ENCODE measurements at places on chromosomes 13 and 19.

DNA sequence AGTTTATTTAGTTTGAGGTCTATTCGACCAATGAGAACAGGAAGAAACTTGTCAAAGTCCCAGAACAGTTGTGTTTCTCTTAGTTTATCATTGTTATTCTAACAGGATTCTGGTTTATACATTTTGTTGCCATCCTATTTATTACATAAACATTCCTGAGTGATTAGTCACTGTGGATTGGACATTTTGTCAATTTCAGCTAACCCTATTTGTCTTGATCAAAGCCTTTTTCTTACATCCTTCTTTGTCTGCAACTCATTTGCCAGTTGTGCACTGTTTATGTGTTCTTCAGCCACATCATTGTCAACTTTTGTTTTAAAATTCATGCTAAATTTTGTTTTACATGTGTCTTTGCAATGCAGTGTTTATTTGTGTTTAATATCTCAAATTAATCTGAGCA, 886.0 kb upstream of the SLC10A2 start:
- no peak for DNase-seq

DNA sequence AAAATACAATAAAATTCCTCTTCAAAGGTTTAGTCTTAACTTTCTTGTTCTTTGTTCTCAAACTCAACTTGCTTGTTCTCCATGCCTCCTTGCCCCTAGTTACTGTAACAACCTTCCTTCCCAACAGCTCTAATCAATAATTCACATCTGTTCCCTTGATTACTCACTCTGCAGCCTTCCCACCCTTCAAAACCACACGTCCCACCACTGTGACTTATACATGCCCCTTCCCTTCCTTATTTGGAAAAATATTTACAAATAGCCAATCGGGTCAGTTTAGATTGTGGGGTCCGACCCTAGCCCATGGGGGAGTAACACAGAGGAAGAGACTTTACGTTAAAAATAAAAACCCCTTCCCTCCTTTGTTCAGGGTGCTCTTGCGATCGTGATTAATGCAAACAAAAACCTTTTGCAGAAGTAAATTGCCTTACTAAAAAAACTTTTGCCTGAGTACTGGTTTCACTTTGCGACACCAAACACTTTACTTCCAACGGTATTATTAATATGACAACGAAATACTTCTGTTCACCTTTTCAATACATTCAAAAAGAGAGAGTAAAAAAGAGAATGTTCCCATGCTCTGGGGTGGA, 512 bp upstream of the ZNF93 start:
- no peak for DNase-seq

GRCh38 chr13:36190771-36191170, 23.6 kb downstream of the SOHLH2 start:
- no peak for DNase-seq

GRCh38 chr13:90591927-90592268, 755.6 kb upstream of the MIR17HG start:
- DNase-seq: no peak

- DNase-seq: no peak
Measured at GRCh38 chr13:44903574-44903985, 85.7 kb downstream of the NUFIP1 start.

DNA sequence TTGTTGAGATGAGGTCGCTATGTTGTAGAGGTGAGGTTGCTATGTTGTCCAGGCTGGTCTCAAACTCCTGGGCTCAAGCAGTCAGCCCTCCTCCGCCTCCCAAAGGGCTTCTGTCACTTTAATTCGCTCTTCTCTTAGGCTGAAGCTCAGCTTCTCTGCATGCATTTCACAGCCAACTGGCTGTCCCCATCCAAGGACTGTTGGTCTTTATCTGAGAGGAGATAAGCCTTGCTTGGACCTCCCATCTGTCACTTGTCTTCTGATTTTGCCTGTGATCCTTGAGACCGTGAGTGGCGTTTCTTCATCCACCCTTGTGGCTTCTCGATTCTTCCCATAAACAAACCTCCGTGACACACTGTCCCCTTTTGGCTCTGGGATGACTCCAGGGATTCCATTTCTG, 24.4 kb downstream of the CERS1 start:
- DNase-seq: no peak

DNA sequence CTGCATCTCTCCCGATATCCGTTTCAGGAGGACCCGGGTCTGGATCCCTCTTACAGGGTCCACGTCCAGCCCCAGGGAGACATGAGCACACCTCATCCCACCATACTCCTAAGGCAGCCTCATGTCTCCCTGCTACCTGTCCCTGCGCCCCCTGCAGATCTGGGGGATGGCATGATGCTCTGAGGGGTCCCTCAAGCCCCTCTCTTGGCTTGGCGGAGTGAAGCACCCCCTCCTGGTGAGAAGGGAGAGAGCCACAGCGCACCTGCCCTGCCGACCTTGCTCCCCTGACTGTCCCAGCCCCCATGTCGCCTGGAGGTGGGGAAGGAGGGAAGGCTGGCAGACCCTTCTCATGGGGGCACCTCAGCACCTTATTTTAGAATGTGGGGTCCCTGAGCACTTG, 21.5 kb upstream of the ARHGEF7 start:
- DNase-seq: no peak

DNA sequence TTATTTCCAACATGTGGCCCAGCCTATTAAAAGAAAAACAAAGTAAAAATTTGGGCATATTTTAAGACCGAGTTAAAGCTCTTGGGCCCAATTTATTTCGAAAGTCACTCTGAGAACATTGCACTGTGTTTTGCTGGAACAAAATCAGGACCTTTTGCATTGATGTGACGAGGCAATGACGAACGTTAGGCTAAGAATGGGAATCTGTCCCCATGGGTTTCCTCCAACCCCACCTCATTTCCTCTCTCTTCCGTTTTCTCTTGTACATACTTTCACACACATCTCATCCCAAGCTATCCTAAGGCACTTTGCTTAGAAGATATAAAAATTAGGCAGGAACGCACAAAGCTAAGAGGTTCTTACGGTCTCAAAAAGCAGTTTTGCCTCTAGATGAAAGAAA, 22.1 kb downstream of the EDNRB start:
- no peak for DNase-seq

DNA sequence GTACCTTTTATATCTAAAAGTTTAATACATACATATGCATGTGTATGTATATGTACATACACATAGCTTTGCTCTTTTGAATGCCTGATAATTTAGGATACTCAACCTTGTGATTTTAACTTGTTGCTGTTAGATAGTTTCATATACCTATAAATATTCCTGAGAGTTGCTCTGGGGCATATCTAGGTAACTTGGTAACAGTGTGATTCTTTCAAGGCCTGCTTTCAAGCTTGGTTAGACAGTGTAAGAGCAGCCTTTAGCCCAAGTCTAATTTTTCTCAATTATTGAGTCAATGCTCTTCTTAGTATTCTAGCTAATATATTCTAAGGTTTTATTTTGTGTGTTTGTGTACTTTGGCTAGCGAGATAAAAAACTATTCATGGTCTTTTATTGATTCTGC, 762.1 kb upstream of the MIR17HG start:
- no peak for DNase-seq

- DNase-seq: no peak
Measured at GRCh38 chr13:74423434-74423833, 289.2 kb upstream of the KLF12 start.

DNA sequence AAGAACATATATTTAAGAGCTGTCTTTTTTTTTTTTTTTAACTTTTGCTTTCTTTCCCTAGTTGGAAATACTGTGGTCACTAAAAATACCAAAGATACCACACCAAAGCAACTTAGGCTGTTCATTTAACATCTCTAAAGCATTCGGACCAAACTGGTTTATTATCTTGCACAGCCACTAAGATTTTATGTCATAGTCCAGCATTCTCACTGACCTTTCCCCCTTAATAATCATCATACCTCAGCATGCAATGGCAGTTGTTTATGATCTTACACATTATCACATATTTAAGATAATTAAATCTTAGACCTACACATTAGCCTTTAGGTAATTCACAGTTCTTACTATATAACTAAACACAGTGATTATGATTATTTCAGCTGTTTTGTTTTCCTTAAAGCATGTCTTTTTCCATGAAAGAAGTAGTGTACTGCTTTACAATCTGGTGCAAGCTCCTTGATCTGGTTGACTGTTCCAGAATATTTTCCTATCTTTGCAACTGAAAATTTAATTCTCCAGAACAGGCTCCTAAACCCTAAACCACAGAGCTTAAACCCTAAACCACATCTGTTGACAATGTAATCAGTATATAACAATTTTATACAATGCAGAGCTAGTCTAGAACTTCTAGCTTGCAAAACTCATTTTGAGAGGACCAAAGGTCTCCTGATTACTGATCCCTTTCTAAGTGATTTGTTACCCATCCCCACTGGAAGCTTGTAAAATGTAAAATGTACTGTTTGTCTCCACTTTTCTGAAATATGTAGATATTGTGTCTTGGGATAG, 74.2 kb downstream of the CDK8 start:
- DNase-seq: no peak

Data from T47D (cell line).